ENCODE measurements at places on chromosomes 6 and 20.

GRCh38 chr6:127879685-127880084 lies 21.2 kb downstream of the THEMIS start:
- ATAC-seq, result no peak

GRCh38 chr6:79543886-79544285 lies 6.7 kb upstream of the LCA5 start:
- ATAC-seq, result no peak

DNA sequence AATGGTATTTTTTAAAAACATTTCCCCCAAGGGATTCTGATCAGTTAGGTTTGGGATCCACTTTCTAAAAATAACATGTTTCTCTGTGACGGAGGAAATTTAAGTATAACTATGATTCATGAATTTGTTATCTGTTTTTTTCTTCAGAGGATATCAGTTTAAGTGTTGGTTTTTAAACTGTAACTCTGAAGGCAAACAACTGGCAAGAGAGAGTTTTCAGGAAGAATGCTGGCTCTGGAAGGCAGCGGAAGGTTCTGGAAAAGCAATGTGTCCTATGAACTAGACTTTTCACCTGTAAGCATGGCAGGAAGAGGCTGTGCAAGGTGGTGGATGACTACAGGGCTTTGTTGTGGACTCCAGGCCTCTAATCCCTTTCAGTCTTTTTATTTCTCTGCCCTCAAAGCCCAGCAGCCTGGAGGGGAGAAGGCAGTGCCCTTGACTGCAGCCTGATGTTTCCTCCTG lies 153.1 kb downstream of the GMPR start:
- no peak for ATAC-seq

DNA sequence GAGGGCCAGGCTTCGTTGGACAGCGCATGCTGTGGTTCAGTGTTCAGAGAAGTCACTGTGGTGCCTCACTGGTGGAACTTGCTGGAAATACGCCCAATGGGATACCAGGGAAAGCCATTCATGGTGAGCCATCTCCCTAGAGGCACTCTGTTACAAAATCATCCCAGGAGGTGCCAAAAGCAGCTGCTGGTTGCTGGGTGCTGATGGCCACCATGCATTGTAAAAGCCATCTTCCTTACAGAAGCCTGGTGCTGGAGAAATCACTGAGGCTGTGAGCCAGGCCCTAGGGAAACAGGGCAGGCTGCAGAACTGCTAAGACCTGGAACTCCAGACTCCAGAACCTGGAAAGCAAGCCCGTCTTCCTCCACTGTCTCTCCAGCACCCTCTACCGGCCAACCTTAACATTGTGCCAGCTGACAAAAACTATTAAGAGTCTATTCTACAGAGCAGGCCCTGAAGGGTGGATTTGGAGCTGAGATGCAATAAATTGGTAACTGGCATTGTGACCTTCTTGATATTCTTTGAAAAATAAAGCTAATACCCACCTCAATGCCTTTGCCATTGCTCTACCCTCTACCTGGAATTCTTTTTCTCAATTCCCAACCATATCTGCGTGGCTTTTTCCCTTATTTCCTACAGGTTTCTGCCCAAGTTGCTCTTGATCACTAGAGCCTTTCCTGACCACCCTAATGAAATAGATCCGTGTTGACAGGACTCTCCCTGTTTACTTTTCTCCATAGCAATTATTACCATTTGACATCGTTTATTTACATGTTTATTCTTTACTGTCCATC lies 18.5 kb downstream of the SNRPB start:
- no peak for ATAC-seq

- no peak for ATAC-seq
Measured at GRCh38 chr20:21344961-21345360, 41.8 kb downstream of the XRN2 start.

All from activated CD4-positive, CD25-positive, alpha-beta regulatory T cell treated with anti-CD3 and anti-CD28 coated beads, Interleukin-2, amount 50 U/mL, for 24 hours (primary cell).